SJSA1 (cell line): ENCODE measurements at places on chromosomes 16 and 17. TPM values are rescaled to one million over a fixed set of nuclear protein-coding genes. Genes with fewer than 3 reads are reported as not detected.

Gene GCSH
- 43.9 and 45.7 TPM in 2 replicates for total RNA-seq

Gene ASGR1
- 0.16 TPM in 1 of 2 replicates, not detected in the other for total RNA-seq

Gene CYGB
- 4.4 and 5.2 TPM in 2 replicates for total RNA-seq

Gene CCDC78
- 0.26 TPM in 1 of 2 replicates, not detected in the other for total RNA-seq

Gene CHD9NB
- 0.45 TPM in 1 of 2 replicates, not detected in the other for total RNA-seq

Gene CES3
- not detected in 2 replicates for total RNA-seq

Gene NPIPA3
- 0.13 TPM in 1 of 2 replicates, not detected in the other for total RNA-seq

Gene ATAD5
- 7.7 and 11.6 TPM in 2 replicates for total RNA-seq

Gene KRT31
- total RNA-seq = not detected in 2 replicates

Gene C16orf74
- total RNA-seq = 7.7 and 20.8 TPM in 2 replicates

Gene PRSS53
- total RNA-seq = 1.9 and 2.6 TPM in 2 replicates

Gene TBC1D3
- total RNA-seq = not detected in 2 replicates

Gene DUS1L
- total RNA-seq = 181 and 210 TPM in 2 replicates

Gene ABCC12
- total RNA-seq = 0.03 TPM in 1 of 2 replicates, not detected in the other

Gene HOXB9
- total RNA-seq = 0.11 TPM in 1 of 2 replicates, not detected in the other

Gene GAS2L2
- total RNA-seq = not detected in 2 replicates

Gene TMC7
- 0.22 and 0.84 TPM in 2 replicates for total RNA-seq

Gene NPIPA5
- total RNA-seq = 3.2 and 15.1 TPM in 2 replicates

Gene STXBP4
- 29.1 and 29.2 TPM in 2 replicates for total RNA-seq

Gene RFFL
- 8.2 and 25.7 TPM in 2 replicates for total RNA-seq

Gene CD300LB
- not detected in 2 replicates for total RNA-seq

Gene KCNH4
- not detected in 2 replicates for total RNA-seq

Gene TMEM106A
- 3.9 and 6.2 TPM in 2 replicates for total RNA-seq

Gene TK1
- total RNA-seq = 305 and 456 TPM in 2 replicates

Gene ZNF385C
- not detected in 2 replicates for total RNA-seq

Gene QPRT
- 0.13 and 1.9 TPM in 2 replicates for total RNA-seq

Gene TAC4
- not detected in 2 replicates for total RNA-seq

Gene ADORA2B
- 8.5 and 19.5 TPM in 2 replicates for total RNA-seq

Gene CACNB1
- 0.94 and 2.9 TPM in 2 replicates for total RNA-seq

Gene ZNF423
- 3.0 and 5.4 TPM in 2 replicates for total RNA-seq

Gene CCL23
- not detected in 2 replicates for total RNA-seq

Gene ZSCAN10
- total RNA-seq = not detected in 2 replicates

Gene HS3ST2
- total RNA-seq = not detected in 2 replicates

Gene DBNDD1
- 1.3 TPM in 1 of 2 replicates, not detected in the other for total RNA-seq

Gene DOC2B
- total RNA-seq = not detected in 2 replicates

Gene MT3
- total RNA-seq = not detected in 2 replicates
